HS-5 (cell line): ENCODE measurements at places on chromosomes 7 and 10.

DNA sequence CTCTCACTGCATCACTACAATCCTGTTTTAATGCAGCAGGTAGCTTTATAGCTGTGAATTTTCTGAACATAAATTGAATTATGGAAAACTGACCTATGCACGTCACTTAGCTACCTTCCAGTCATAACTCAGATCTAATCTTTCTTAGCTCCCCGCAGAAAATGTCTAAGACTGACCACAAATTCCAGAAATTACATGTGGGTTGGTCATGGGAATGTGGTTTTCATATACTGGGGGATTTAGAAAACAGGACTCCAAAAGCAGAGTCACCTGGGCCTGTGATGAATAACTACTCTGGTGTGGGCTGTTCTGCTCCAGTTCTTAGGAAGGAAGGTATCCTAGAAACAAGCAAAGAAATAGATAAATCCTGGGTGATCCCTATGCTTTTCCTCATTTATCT lies 178.4 kb upstream of the LRRTM3 start:
- peak; percentile 85 for DNase-seq

- DNase-seq: no peak
Measured at GRCh38 chr10:131854579-131855335, 46.1 kb upstream of the PPP2R2D start.

GRCh38 chr7:101669307-101669706 lies 40.2 kb upstream of the MYL10 start:
- DNase-seq: no peak

- DNase-seq: no peak
Measured at GRCh38 chr7:124722292-124722691, 43.3 kb downstream of the GPR37 start.

DNA sequence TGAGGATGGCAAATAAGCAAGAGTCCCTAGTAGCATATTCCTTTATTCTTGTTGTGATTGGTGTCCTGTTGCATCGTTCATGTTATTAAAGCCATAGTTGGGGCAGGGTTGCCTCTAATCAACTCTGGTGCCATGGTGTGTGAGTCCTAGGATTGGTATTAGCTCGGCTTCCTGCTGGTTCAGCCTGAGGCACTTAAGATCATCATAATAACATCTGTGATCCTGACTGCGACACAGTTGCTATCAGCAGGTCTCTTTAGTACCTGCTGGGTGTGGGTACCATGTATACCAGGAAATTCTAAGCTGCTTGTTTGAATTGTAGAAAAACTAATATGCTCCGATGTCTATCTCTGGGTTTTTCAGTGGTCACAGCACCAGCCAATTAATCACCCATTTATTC lies 1.6 kb downstream of the WEE2 start:
- DNase-seq: no peak

- no peak for DNase-seq
Measured at GRCh38 chr7:36870625-36871354, 146.5 kb upstream of the AOAH start.

DNA sequence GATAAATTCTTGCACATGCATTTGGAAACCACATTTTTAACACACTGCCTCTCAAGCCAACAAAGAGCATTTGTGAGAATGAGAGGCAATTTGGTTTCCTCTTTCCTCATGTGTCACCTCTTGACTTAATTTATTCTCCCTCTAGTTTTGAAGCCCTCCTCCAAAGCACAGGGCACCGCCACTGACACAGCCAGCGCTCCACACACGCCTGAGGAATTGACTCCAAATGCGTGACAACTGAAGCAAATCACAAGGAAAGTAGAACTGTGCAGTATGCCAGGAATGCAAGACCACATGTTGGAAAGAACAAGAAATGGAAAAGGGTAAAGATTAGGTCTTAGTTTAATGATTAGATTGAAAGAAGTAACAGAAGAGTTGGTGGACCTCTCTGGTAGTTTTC lies 173.3 kb downstream of the LSM5 start:
- no peak for DNase-seq

DNA sequence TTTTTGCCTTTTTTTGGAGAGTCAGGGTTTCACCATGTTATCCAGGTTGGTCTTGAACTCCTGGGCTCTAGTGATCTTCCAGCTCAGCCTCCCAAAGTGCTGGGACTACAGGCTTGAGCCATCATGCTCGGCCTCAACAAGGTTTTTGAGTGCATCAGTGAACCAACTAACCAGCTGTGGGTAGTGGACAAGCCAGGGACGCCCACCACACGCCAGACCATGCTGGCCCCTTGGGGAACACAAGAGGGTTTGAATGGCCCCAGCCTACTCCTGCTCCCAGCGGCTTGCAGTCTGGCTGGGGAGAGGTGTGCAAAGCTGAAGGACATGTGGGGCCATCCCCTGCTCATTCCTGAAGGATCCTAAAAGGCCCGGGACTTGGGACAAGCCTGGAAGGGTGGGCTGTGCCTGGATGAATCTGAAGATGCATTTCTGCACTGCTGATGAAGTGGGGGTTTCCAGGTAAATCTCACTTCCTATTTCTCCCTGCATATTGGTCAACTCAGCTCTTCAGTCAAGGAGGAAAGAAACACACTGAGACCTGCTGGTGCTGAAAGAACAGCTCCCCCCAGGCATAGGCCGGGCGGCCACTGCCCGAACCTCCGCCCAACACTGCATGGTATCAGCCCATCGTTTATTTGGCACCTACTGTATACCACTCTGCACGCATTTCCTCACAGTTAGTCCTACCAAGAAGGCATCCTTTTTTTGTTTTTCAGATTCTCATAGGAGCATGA lies 6.9 kb downstream of the MMD2 start:
- no peak for DNase-seq

- DNase-seq: no peak
Measured at GRCh38 chr7:54544149-54544526, 2.0 kb downstream of the VSTM2A start.

DNA sequence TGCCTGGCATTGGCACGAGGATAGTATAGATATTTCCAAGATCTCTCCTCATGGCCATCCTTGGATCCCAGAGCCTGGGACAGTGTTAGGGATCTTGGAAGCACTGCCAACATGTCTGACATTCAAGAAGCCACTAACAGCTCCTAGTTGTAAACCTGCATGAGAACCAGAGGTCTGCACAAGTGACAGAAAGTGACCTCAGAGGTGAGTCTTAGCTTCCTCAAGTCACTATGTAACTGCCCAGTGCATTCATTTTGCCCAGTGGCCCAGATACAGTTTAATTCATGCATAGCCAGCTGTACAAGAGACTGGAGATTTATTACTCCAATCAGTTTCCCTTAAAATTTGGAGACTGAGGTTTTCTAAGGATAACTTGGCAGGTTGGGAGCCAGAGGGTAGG lies 16.7 kb downstream of the SUGCT start:
- DNase-seq: no peak

- no peak for DNase-seq
Measured at GRCh38 chr10:101162677-101163076, 31.6 kb downstream of the TLX1 start.

- no peak for DNase-seq
Measured at GRCh38 chr10:119653209-119653608, 2.0 kb downstream of the BAG3 start.

DNA sequence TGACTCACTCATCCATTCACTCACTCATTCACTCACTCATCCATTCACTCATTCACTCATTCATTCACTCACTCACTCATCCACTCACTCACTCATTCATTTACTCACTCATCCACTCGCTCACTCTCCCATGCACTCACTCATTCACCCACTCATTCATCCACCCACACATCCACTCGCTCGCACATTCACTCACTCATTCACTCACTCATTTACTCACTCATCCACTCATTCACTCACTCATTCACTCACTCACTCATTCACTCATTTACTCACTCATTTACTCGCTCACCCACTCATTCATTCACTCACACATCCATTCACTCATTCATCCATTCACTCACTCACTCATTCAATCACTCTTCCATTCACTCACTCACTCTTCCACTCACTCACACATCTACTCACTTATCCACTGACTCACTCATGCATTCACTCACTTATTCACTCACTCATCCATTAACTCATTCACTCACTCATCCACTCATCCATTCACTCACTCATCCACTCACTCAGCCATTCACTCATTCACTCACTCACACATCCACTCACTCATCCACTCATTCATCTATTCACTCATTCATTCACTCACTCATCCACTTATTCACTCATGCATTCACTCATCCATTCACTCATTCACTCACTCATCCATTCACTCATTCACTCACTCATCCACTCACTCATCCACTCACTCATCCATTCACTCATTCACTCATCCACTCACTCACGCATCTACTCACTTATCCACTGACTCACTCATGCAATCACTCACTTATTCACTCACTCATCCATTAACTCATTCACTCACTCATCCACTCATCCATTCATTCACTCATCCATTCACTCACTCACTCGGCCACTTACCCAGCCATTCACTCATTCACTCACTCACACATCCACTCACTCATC lies 74.0 kb downstream of the CARD11 start:
- DNase-seq: no peak

- no peak for DNase-seq
Measured at GRCh38 chr7:106864298-106865081, 592 bp upstream of the PIK3CG start.

DNA sequence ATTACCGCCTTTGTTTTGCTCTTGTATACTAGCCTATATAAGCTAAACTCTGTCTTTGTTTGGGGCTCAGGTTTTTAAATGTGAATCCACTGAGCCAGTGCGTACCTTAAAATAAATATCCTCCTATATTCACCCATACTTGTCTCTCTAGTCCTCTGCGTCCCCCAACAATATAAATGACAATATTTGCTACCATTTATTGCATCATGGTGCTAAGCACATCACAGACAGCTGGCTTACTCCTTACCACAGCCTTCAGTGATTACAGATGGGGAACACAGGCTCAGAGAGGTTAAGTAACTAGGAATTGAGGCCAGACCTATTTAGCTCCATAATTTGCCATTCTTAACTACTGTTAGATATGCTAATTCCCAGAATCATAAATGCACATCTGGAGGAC lies 3.4 kb upstream of the ADCK2 start:
- no peak for DNase-seq

DNA sequence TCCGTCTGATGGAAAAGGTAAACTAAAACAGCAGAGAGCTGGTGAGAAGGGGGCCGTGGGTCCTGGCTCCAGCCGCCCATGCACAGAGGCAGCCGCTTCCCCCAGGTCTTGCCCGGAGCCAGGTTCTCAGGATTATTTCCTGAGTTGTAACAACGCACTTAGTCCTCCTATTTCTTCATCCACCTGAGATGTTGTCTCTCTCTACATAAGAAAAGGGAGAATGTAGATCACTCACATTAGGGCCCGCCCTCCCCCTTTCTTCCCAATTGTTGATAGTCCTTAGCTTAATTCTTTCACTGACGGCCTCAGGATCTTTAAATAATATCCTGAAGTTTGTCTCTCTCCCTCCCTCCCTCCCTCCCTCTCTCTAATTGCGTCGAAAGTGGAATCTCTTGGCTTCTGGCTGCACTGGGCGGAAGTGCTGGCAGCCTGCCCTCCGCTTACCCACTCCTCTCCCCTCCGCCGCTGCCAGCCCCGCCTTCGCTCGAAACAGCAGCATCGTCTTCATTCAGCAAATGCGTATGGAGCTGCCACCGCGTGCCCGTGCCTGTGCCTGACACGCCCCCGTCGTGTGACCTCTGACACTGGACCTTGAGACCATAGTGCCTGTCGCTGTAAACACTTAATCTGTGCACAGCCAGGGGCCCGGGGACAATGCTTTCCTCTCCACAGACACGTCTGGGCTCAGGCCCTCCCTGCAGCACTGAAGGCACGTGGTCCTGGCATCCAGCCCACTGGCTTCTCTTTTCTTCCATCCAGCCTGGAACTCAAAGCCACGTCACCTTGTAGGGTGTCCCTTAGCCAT lies 174.5 kb upstream of the PPP2R2D start:
- DNase-seq: no peak

- DNase-seq: no peak
Measured at GRCh38 chr7:128831994-128832879, 2.0 kb downstream of the FLNC start.

DNA sequence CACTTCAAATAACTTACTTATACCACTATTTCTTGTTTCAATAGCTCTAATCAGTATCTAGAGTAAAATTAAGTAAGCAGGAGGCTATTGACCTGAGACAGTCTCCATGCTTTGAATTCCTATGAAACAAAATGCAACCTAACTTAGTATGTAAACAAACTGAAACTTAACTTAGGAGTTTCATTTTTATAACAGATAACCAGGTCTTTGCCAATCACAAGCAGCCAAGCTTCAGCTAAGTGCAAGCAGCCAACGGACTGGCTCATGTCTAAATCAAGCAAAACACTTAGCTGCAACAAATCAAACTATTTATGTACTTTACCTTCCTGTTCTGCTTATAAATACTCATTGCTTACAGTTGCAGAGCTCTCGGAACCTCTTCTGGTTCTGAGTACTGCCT lies 4.4 kb upstream of the GSTK1 start:
- no peak for DNase-seq

GRCh38 chr10:103617602-103618385 lies 124.3 kb downstream of the NEURL1 start:
- no peak for DNase-seq

GRCh38 chr7:11935905-11936304 lies 103.9 kb upstream of the THSD7A start:
- DNase-seq: peak; percentile 33

DNA sequence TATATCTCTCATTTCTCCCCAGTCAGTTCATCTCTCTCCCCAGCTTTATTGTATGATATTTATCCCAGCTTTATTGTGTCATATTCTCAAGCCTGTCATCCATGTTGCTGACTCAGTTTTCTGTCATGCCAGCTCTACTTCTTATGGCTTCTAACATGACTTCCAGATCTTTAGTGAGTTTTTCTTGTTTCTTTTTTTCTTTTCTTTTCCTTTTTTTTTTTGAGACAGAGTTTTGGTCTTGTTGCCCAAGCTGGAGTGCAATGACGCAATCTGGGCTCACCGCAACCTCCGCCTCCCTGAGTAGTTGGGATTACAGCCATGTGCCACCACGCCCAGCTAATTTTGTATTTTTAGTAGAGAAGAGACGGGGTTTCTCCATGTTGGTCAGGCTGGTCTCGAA lies 28.7 kb upstream of the CALU start:
- DNase-seq: no peak

DNA sequence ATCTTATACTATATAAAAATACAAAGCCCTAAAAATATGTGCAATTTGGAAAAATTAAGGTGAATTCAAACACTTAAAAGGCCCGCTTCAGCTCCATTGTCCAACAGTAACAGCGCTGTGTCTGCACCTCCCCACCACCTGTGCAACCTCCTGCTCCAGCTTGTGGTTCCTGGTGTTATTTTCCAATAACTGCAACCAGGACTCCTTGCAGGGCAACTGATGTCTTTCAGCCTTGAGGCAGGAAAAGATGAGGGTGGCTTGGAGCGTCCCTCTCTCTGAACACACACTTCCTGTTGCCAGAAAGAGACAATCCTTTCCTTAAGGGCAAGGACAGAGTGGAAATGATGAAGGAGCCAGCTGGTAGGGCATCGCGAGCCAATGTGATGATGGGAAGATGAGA lies 336.0 kb downstream of the GLRX3 start:
- no peak for DNase-seq

- no peak for DNase-seq
Measured at GRCh38 chr7:121211253-121211652, 117.5 kb upstream of the WNT16 start.
